ENCODE measurements at places on chromosomes 13 and 19.

DNA sequence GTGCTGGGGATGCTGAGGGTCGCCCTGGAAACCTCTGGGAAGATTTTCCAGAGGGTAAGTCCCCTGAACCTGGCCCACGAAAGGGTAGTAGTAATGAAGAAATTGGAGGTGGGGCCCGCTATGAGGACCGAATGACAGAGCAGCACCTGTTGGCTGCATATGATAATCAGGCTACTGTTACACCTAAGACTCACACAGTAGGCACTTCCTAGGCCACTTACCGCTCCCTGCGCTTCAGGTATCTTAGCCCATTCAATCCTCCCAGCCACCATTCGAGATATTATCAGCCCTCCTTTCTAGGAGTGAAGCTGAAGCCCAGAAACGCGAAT is 4.3 kb upstream of the LRFN3 start:
- no peak for DNase-seq

DNA sequence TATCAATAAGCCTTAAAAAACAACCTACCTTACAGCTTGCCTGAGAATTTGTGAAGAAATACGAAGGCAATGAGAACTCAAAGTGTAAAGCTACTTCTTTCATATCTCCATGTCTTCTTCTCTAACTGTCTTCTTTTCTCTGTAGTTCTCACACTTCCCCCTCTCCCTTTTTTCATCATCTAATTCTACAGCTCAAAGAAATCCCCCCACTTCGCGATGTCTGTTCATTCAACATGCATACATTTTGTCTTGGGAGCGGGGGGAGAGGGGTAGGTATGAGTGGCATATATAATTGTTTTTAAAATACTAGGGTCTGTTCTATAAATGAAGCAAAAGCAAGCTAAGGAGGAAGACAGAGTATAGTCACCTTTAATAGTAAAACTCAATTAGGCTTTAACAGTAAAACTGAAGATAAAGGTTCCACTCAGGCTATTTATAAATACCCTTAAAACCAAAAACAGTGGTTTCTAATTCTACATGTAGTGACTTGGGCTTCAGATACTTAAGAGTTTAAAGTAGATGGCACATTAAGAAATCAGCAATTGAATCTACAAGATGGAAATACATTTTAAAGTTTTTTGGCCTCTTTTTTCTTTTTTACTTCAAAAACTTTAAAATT is 106.9 kb downstream of the KLF12 start:
- no peak for DNase-seq

GRCh38 chr13:37772644-37773043 is 96.9 kb downstream of the TRPC4 start:
- no peak for DNase-seq

- no peak for DNase-seq
These were observed 164.4 kb downstream of the USP12 start for GRCh38 chr13:27007166-27007565.

DNA sequence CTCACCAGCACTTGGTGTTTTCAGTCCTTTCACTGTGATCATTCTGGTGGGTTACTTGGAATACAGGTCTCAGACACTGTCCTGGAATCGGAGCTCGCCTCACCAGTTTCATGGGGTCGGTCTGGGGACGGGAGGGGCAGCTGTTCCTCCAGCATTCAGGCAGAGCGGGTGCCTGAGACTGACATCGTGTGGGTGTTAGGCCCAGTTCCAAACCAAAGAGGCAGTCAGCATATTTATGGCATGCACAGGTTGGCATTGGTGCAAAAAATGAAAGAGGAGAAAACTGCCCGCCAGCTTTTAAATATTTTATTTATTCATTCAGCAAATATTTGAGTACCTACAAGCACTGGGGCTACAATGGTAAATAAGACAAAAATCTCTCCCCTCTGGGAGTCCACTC is 20.1 kb downstream of the PLEKHF1 start:
- DNase-seq = no peak

GRCh38 chr13:40985381-40986100 is 33.6 kb downstream of the ELF1 start:
- no peak for DNase-seq

- no peak for DNase-seq
These were observed 38.0 kb upstream of the ADGRE5 start for GRCh38 chr19:14343286-14343685.

DNA sequence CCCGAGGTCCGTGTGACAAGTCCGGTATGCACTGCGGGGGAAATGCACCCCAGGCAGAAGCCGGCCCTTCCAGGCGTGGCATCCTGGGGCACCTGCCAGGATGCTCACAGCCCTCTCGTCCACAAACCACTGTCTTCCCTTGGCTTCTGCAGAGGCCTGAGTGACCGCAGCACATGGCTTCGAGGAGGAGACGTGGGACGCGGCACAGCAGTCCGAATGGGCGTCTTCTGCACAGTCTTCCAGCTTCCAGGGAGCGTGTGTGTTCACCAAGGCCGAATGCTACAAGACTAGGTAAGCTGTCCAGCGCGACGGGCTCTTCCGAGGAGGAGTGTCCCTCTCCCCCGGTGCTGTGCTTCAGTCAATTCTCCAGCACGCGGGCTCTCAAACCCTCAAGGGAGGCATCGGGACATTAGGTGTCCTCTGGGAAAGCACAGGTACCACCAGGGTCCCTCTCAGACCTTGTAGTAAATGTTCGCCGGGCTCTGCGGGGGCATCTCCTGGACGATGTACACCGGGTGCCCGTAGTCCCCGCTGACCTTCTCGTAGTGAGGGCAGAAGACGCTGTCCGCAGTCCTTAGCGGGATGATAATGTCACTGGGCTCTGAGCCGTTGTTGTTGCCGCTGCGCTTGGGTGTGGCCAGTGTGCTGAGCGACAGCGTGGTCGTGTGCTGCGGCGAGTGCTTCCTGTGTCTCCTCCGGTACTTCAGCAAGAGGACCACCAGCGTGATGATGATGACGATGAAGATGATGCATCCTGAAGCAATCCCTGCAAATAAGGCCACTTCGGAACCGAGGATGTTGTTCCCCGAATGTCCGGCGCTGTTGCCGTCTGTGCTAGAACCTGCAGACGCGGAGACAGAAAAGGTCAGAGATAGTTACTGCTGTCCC is 42.6 kb downstream of the EFNB2 start:
- DNase-seq = no peak

- no peak for DNase-seq
These were observed 15.1 kb upstream of the KATNAL1 start for GRCh38 chr13:30322428-30322827.

DNA sequence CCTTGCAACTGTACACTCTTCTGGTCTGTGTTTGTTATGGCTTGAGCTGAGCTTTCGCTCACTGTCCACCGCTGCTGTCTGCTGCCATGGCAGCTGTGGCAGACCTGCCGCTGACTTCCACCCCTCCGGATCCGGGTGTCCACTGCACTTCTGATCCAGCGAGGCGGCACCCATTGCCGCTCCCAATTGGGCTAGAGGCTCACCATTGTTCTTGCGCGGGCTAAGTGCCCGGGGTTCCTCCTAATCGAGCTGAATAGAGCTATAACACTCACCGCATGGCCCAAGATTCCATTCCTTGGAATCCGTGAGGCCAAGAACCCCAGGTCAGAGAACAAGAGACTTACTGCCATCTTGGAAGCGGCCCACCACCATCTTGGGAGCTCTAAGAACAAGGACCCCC is 2.2 kb upstream of the PSMC4 start:
- no peak for DNase-seq

- no peak for DNase-seq
These were observed 28.5 kb downstream of the MYCBP2 start for GRCh38 chr13:77298426-77298825.

- no peak for DNase-seq
These were observed 15.1 kb upstream of the CACNG8 start for GRCh38 chr19:53947624-53948023.

DNA sequence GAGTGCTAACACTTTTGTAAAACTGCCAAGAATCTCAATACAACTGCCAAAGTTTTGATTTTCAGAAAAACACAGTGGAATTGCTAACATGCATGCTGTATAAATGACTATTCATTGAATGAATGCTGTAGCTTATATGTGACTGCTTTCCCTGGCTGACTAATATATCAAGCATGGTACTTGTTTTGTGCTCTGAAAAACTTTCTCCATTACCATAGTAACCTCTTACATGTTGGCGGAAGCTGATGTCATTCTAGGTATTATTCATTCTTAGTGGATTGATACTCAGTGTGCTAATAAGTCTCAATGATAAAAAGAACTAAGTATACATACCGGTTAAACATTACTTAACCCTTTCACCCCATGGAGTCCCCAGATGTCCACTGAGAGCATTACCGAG is 166.1 kb upstream of the MYO16 start:
- DNase-seq = peak; percentile 7

- no peak for DNase-seq
These were observed 376.4 kb upstream of the ZNF507 start for GRCh38 chr19:31969016-31969415.

- no peak for DNase-seq
These were observed 3.7 kb upstream of the SWSAP1 start for GRCh38 chr19:11370744-11371143.

GRCh38 chr19:14770944-14771839 is 7.2 kb downstream of the ADGRE2 start:
- no peak for DNase-seq

DNA sequence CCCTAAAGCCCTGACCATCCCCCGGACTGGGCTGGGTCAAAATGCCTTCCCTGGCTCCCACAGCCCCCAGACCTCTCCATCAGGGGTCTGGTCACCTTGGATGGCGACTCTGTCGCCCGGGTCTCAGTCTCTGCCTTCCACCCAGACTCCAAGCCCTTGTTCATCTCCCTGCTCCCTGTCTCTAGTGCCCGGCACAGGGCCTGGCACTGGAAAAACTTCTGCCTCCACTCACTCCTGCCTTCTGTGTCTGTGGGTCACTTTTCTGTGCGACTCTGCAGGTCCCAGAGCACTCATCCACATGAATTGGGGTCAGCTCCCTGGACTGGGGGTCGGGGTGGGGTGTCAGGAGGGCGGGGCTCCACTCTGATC is 1.1 kb downstream of the ZNF787 start:
- no peak for DNase-seq

- DNase-seq = no peak
These were observed 561.8 kb downstream of the GPC6 start for GRCh38 chr13:93788456-93788855.

DNA sequence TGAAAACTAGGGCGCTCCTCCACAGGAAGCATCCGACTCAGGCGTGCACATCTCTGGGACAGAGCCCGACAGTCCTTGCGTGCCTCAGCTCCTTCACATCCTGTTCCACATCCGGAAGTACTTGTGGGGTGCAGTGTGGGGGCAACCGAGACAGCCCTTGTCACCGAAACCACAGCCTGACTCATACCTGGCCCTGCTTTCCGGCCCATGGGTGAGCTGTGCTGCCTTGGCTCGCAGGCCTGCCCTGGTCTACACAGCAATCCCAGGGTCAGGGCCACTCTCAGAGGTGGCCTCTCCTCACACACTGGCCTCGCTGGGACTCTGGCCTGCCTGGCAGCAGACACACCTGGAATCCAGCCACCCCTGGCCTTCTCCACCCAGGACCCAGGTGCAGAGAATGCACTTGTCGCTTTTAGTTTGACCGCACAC is 100.4 kb downstream of the STK24 start:
- DNase-seq = no peak

GRCh38 chr19:2624537-2625091 is 77.9 kb downstream of the GNG7 start:
- DNase-seq = no peak

DNA sequence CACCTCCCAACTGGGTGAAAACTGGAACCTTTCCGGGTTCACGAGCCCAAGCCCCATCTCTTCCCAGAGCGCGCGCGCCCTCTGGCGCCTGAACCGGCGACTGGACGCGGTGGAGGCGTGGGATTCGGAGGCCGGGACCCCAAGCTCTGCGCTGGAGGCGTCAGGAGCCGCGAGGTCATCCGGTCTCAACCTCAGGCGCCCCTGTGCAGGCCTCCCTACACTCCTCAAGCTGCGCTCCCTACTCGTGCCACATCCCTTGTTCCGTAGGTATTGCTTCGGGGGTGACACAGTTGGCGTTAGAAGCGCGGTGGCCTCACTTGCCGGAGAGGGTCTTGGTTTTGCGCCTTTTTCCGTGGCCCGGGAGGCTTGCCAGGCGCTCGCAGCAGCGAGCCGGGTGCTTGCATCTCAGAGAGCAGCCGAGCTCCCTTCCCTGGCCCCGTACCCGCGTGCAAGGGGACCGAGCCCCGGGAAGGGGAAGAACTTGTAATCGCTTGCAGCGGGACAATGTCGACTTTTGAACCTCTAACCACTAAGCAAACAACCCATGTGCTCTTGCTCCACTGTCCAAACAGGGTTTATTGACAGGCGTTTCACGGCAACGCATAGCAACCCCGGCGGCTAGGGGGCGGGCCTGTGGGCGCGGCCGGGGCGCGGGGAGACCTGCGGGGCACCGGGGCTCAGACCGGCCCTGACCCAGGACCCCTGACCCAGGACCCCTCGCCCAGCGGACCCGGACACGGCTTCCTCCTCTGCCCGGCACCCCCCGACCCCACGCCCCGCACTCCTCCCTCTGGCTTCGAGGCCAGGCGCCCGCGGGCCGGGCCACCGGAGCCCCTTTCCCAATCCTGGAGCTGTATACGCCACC is 8.5 kb downstream of the CDX2 start:
- DNase-seq = peak; percentile 69

GRCh38 chr13:75414036-75414827 is 67.7 kb downstream of the TBC1D4 start:
- no peak for DNase-seq
